ENCODE measurements at places on chromosomes 5 and 9.

DNA sequence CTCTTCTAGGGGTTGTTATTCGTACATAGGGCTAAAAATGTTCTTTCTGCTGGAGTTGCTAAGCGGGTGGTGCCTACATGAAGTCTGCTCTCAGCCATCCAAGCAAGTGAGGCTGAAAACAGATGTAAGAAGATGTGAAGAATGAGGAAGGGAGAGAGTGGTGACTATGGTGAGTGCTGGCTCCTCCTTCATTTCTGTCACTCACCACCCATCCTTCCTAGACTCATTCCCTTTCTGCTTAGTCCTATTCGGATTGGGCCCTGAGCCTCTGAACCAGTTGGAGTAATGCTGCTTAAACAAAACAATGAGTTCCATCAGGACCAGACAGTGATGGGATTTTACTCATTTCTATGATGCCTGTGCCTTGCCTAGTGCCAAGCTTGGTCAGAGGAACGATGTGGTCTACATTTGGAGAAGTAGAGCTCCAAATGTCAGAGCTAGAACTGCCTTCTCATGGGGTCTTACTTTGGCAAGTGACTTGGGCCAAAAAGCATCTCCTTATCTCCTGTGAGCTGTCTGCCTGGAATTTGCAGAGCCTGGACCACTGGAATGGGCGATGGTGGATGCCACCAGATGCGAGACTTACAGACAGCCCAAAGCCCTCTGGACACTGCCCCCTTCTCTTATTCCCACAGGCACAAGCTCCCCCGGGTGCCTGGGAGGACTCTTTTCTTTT lies 192.9 kb downstream of the FBXL7 start:
- no peak for DNase-seq

GRCh38 chr9:116953271-116953670 lies 266.2 kb downstream of the TRIM32 start:
- no peak for DNase-seq

- no peak for DNase-seq
Observed at GRCh38 chr5:132459031-132459982, 31.3 kb downstream of the IRF1 start.

- DNase-seq, result no peak
Observed at GRCh38 chr9:22654833-22655232, 208.2 kb downstream of the DMRTA1 start.

GRCh38 chr5:139243425-139243970 lies 45.3 kb upstream of the SIL1 start:
- DNase-seq, result no peak
